Left lung (tissue), 14 donors: ENCODE measurements at places on chromosomes 4 and X.

DNA sequence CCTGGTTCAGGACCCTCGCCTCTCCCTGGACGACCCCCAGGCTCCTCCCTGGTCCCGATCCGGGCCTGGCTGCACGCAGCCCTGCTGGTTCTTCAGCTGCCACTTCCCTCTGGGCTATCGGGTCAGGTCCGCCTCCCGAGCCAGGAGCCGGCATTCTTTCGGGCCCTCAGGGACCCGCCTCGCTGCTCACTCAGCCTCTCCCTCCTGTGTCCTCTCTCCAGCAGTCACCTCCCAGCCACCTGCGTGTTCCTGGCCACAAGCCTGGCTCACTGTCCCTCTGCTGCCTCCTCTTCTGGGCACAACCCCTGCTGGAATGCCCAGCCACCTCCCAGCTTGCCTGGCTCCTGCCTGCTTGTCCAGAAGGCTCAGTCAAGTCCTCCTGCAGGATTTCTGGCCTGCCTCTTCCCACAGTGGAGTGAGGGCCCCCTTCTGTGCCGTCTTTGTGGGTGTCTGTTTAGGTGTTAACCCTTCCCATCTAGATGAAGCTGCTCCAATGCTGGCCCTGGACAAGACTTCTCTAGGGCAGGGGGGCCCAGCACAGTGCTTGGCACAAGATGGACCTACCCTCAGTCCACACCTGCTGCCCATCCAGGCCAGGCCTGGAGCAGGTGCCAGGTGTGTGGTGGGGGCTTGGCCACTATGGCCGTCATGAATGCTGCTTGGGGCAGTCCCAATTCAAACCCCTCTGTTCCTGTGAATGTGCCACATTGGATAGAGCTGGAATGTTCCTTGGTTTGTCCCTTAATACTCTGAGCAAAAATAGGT is 2.2 kb downstream of the WFS1 start:
- no peak for DNase-seq
- H3K4me3 ChIP-seq = peak overlapping the region; percentile 66
- H3K4me1 ChIP-seq = peaks cover 35% of the 10 kb centered on the region
- H3K36me3 ChIP-seq = no peaks in the 10 kb centered on the region
- H3K27me3 ChIP-seq = peaks cover 36% of the 10 kb centered on the region

GRCh38 chrX:132216283-132216682 is 3.0 kb downstream of the RAP2C start:
- no peak for DNase-seq
- H3K4me3 ChIP-seq = peak overlapping the region; percentile 49
- H3K36me3 ChIP-seq = no peaks in the 10 kb centered on the region
- peak overlapping the region; percentile 99 for H3K27ac ChIP-seq
- H3K27me3 ChIP-seq = no peaks in the 10 kb centered on the region
- H3K4me1 ChIP-seq = no peaks in the 10 kb centered on the region

- DNase-seq = no peak
- H3K4me1 ChIP-seq = no peaks in the 10 kb centered on the region
- H3K27ac ChIP-seq = no peak overlapping the region
- H3K36me3 ChIP-seq = no peaks in the 10 kb centered on the region
- no peaks in the 10 kb centered on the region for H3K27me3 ChIP-seq
Observed at GRCh38 chr4:107579099-107579498, 140.9 kb downstream of the PAPSS1 start.

DNA sequence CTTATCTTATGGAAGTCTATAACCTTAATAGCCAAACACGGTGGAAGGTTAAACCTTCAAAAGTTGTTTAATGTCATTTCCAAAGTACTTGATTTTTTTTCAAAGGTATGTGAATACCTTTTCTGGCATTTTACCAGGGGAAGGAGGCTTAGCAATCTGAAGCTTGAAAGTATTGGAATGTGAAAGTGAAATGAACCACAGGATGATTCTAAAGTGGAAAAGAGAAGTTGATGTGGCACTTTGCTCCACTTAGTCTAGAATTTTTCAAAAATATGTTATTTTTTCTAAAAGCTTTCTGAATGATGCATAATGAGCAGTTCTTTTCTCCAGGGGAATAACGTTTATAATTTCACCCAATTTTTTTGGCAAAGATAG is 19.2 kb downstream of the PI4K2B start:
- peaks cover 30% of the 10 kb centered on the region for H3K36me3 ChIP-seq
- no peaks in the 10 kb centered on the region for H3K27me3 ChIP-seq
- H3K27ac ChIP-seq = peak overlapping the region; percentile 70
- H3K4me1 ChIP-seq = no peaks in the 10 kb centered on the region

GRCh38 chrX:154793084-154793795 is 12.0 kb downstream of the MPP1 start:
- H3K36me3 ChIP-seq = no peaks in the 10 kb centered on the region
- H3K27me3 ChIP-seq = no peaks in the 10 kb centered on the region
- H3K4me1 ChIP-seq = no peaks in the 10 kb centered on the region
- H3K27ac ChIP-seq = no peak overlapping the region
- DNase-seq = no peak

DNA sequence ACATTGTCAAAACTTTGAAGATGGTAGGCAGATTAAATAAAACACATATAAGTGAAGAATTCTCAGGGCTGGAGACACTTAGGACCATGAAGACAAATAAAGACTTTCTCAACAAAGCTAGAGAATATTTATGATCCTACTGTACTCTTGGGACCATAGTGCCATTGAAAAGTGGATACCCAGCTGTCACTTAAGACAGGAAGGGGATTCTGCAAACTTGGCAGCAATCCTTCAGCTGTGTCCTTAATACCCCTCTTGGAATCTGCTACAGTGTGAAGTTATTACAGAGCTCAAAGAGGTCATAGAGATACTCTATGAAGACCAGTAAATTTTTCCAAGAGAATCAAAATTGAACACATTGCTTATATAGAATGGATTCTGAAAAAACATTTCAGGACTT is 24.3 kb downstream of the PDE5A start:
- no peaks in the 10 kb centered on the region for H3K4me1 ChIP-seq
- H3K27ac ChIP-seq = no peak overlapping the region
- no peak overlapping the region for H3K4me3 ChIP-seq

DNA sequence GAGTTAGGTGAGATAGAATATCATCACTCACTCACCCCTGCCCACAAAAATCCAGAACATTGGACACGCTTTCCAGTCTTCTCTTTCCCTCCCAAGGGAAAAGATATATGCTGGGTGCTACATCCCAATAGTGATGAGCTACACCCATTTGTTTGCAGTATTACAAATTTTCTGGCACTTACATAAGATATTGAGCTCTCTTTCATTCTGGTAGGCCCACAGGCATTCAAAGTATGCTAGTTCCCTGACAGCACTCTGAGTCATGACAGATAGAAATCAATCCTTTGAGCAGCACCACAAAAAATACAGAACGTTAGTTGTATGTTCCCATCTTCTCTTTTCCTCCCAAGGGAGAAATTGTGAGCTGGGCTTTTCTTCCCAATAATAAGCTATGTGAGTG is 477.6 kb upstream of the GRID2 start:
- DNase-seq = no peak
- no peaks in the 10 kb centered on the region for H3K4me1 ChIP-seq
- no peaks in the 10 kb centered on the region for H3K36me3 ChIP-seq
- H3K4me3 ChIP-seq = no peak overlapping the region
- no peak overlapping the region for H3K27ac ChIP-seq
- H3K27me3 ChIP-seq = no peaks in the 10 kb centered on the region

GRCh38 chr4:108690738-108691137 is 40.3 kb downstream of the OSTC start:
- no peaks in the 10 kb centered on the region for H3K36me3 ChIP-seq
- H3K4me1 ChIP-seq = no peaks in the 10 kb centered on the region
- H3K27ac ChIP-seq = no peak overlapping the region

- H3K27ac ChIP-seq = no peak overlapping the region
- H3K4me3 ChIP-seq = no peak overlapping the region
Observed at GRCh38 chr4:161345741-161346140, 818.1 kb downstream of the FSTL5 start.

- H3K4me3 ChIP-seq = no peak overlapping the region
- no peaks in the 10 kb centered on the region for H3K4me1 ChIP-seq
- DNase-seq = no peak
Observed at GRCh38 chr4:1655081-1655480, 29.0 kb downstream of the FAM53A start.

DNA sequence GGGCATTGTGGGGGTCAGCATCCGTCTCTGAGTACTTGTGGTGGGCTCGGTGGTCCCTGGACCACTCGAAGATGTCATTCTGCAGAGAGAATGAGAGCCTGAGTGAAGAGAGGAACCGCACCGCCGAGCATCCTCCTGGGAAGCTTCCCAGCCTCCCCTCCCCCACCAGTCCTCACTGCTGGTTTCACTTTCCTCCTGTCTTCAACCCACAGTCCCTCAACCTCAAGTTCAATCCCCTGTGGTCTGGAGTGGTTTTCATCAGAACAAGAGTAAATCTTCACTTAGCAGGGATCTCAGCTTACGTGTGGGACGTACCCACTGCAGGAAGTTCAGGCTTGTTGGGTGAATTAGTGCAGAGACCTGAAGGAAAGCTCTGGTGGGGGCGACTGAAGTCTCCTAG is 117.8 kb downstream of the SCD5 start:
- no peak overlapping the region for H3K4me3 ChIP-seq
- no peaks in the 10 kb centered on the region for H3K36me3 ChIP-seq
- no peak overlapping the region for H3K27ac ChIP-seq
- H3K27me3 ChIP-seq = no peaks in the 10 kb centered on the region
- H3K4me1 ChIP-seq = no peaks in the 10 kb centered on the region

DNA sequence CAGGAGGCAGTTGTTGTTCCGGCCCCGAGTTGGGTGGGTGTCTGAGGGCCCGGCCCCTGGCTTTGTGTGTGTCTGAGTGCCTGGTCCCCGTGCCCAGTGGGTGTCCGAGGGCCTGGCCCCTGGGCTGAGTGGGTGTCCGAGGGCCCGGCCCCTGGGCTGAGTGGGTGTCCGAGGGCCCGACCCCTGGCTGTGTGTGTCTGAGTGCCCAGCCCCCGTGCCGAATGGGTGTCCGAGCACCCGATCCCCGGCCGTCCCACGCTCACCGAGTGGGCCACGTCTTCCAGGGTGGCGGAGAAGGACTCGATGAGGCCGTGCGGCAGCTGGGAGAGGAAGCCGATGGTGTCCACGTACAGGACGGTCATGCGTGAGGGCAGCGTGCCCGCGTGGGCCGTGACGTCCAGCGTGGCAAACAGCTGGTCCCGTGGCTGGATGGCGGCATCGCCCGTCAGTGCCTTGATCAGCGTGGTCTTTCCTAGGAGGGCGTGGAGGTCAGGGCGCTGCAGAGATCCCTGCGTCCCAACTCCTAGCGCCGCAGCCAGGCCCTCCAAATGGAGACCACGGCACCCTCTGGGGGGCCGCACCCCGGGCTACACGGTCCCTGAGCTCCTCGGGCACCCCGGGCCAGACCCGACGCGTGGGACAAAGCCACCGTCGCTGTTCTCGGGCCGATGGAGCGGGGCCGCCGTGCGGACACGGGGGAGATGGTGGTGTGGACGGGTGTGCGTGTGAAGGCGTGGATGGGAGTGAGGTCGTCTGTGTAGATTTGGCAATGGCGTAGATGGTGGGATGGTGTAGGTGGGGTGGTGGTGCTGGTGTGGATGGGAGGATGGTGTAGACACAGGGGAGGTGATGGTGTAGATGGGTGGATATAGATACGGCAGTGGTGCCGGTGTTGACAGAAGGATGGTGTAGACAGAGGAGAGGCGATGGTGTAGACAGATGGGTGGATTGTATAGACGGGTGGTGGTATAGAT is 7.2 kb downstream of the GTPBP6 start:
- H3K36me3 ChIP-seq = peaks cover 82% of the 10 kb centered on the region
- no peak overlapping the region for H3K4me3 ChIP-seq
- H3K4me1 ChIP-seq = no peaks in the 10 kb centered on the region
- no peak for DNase-seq
- H3K27ac ChIP-seq = no peak overlapping the region

DNA sequence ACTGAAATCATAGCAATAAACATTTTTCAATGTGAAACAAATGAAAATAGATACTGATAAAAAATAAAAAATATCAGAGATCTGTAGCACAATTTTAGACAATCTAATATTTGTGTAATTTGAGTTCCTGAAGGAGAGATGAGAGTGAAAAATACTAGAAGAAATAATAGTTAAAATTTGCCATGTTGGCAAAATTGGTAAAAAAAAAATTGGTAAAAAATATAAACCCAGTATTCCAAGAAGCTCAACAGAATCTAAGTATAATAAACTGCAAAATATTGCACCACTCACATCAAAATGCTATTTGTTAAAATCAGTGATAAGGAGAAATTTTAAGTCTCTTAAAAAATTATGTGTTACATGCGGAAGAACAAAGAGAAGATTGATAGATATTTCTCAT is 1680.7 kb downstream of the PCDH7 start:
- H3K27ac ChIP-seq = no peak overlapping the region
- no peak overlapping the region for H3K4me3 ChIP-seq
- no peak for DNase-seq
- no peaks in the 10 kb centered on the region for H3K36me3 ChIP-seq
- H3K4me1 ChIP-seq = no peaks in the 10 kb centered on the region

GRCh38 chrX:72694170-72694569 is 19.9 kb downstream of the PHKA1 start:
- H3K27ac ChIP-seq = no peak overlapping the region
- H3K4me3 ChIP-seq = no peak overlapping the region
- H3K27me3 ChIP-seq = no peaks in the 10 kb centered on the region
- no peaks in the 10 kb centered on the region for H3K4me1 ChIP-seq
- DNase-seq = no peak
- H3K36me3 ChIP-seq = no peaks in the 10 kb centered on the region

GRCh38 chr4:151806511-151806927 is 45.7 kb upstream of the GATB start:
- DNase-seq = no peak
- H3K27me3 ChIP-seq = no peaks in the 10 kb centered on the region
- no peak overlapping the region for H3K4me3 ChIP-seq
- H3K36me3 ChIP-seq = no peaks in the 10 kb centered on the region
- no peaks in the 10 kb centered on the region for H3K4me1 ChIP-seq

GRCh38 chr4:144723471-144723870 is 77.5 kb downstream of the HHIP start:
- H3K27ac ChIP-seq = no peak overlapping the region
- H3K36me3 ChIP-seq = no peaks in the 10 kb centered on the region
- no peak for DNase-seq
- no peak overlapping the region for H3K4me3 ChIP-seq

GRCh38 chr4:110484767-110485166 is 8.8 kb downstream of the ENPEP start:
- no peaks in the 10 kb centered on the region for H3K36me3 ChIP-seq
- H3K27ac ChIP-seq = no peak overlapping the region
- H3K27me3 ChIP-seq = no peaks in the 10 kb centered on the region

- no peaks in the 10 kb centered on the region for H3K36me3 ChIP-seq
- no peaks in the 10 kb centered on the region for H3K4me1 ChIP-seq
- no peak overlapping the region for H3K4me3 ChIP-seq
- no peak for DNase-seq
Observed at GRCh38 chr4:47642985-47643760, 158.1 kb downstream of the ATP10D start.

DNA sequence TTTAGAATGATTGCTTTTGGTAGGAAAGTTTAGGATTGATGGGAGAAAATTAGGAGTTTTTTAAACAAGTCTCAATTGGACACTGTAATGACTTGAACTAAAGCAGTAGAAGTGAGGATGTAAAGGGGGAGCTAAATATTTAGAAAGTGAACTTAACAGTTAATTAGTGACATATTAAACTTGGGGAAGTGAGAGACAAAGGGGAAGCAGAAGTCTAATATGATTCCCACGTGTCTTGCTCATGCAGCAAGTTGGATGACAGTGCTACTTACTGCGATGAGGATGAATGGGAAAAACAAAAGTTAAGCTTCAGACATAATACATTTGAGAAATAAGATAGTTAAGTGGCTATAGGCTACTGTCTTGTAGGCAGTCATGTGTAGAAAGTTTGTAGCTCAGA is 110.4 kb downstream of the RPA4 start:
- no peak overlapping the region for H3K27ac ChIP-seq
- no peak overlapping the region for H3K4me3 ChIP-seq
- H3K27me3 ChIP-seq = no peaks in the 10 kb centered on the region
- no peak for DNase-seq
- no peaks in the 10 kb centered on the region for H3K36me3 ChIP-seq
- H3K4me1 ChIP-seq = no peaks in the 10 kb centered on the region

GRCh38 chr4:173270312-173271027 is 63.7 kb downstream of the HMGB2 start:
- DNase-seq = peak; percentile 69
- H3K27me3 ChIP-seq = no peaks in the 10 kb centered on the region
